ENCODE measurements at places on chromosomes 3 and 15.

DNA sequence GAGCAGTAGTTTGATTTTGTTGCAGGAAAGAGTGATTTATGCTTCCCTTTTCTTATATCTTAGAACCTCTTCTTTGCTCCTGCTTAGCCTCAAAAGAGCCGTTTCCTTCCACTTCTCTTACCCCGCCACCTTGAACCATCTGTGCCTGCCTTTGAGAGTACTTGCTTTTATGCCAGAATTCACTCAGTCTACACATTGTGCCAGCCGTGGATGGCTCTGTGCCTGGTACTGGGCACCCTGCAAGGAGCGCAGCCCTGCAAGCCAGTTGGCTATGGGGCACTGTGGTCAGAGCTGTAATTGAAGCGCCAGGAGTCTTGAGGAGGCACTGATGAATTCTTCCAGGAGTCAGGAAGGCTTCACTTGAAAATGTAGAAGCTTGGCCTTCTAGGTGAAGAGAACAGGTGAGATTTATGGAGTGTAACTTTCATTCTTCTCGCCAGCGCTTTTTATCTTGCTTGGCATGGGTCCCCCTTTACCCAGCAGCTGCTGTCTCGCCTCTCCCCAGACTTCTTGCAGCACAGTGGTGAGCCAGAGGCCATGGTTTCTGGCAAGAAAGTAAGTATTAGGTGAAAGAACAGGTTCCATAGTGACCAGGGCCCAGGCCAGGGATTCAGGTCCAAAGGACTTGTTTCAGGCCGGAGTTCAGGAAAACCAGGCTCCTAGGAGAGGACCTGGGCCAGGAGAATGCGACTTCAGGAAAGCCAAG is 4.9 kb downstream of the TMED3 start:
- DNase-seq: no peak

DNA sequence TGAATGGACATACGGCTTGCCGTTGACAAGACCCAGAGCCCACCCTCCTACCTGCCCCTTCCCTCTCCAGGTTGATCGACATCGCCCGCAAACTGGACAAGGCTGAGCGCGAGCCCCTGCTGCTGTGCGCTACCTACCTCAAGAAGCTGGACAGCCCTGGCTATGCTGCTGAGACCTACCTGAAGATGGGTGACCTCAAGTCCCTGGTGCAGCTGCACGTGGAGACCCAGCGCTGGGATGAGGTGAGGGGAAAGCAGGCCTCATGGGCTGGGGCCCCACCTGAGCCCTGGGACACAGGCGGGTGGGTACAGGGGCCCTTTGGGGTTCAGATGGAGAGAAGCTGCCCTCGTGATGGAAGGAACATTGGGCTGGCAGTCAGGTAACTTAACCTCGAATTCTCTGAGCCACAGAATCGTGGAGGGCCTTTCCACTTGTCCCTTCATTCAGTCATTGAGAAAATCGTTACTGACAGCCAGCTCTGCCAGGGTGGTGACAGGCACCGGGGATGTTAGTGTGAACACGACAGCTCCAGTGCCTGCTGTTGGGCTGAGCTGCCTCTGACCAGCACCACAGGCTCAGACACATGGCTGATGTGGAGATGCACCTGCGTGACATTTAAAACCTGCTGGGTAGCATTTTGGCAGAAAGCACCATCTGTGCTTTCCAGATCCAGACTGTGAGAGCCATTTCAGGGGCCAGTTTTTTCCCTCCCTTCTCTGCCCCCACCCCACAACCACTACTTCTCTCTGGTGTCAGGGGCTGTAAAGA is 25.6 kb upstream of the RHO start:
- DNase-seq: no peak

DNA sequence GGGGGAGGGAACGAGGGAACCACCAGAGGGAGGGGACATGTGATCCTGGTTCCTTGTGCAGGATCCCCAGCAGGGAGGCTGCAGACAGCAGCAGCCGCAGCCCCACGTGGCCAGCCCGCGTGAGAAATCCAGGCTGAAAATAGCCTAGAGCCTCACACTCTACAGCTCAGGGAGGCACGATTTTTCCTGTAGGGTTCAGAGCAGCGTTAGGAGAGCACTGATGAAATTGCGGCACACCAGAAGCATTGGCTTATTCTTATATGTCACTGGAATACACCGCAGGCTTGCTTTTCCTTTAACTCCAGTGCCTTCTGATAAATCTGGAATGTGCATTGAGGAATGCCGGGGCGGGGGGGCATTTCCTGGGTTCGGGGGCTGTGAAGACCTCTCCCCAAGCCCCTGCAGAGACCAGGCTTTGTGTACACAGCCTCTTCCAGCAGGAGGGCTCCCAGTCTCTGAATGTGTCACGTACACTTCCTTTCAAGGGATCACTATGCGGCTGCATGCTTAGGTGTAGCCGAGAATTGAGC is 193.0 kb downstream of the ATP10A start:
- DNase-seq: no peak

- peak; percentile 38 for DNase-seq
These were observed 2.3 kb downstream of the FBXL22 start for GRCh38 chr15:63599401-63600000.

GRCh38 chr3:62839748-62840147 is 35.5 kb downstream of the CADPS start:
- no peak for DNase-seq

GRCh38 chr3:183385698-183386613 is 42.5 kb downstream of the MCF2L2 start:
- peak; percentile 81 for DNase-seq

- DNase-seq: no peak
These were observed 236.5 kb downstream of the LRTM1 start for GRCh38 chr3:54691289-54691771.

DNA sequence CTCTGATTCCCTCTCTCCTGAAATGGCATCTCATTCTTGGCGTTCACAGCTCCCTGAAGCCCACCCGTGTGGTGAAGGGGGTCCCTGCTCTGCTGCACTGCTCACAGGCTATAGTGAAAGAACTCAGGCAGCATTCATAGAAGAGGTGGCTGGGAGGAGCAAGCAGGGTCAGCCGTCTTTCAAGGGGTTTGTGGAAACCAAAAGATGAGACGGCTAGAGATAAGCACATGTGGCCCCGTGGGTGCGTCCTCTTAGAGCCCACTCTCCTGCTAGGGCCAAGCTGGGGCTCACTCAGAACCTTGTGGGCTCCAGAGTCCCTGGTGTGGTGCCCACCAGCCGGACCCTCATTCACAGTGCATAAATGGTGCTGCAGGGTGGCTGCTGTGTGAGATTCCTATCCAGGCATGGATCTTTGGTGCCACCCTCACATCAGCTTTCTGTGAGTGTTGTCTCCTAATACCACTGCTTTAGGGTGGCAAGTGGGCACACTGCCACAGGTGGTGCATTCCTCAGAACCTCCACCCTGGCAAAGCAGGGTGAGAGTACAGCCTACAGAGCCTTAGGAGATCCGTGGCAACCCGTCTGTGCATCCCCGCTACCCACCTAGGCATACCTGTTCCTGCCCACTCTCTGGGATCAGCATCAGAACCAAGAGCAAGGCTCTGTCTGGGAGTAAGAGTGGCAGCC is 11.2 kb upstream of the SEMA4B start:
- no peak for DNase-seq

GRCh38 chr15:60413231-60413824 is 15.5 kb upstream of the ANXA2 start:
- DNase-seq: no peak

GRCh38 chr15:90043530-90044010 is 42.4 kb downstream of the ZNF710 start:
- no peak for DNase-seq

GRCh38 chr3:143970773-143971358 is 757 bp upstream of the DIPK2A start:
- peak; percentile 47 for DNase-seq

Measured in CD14-positive monocyte (primary cell).